SK-MEL-5 (cell line): ENCODE measurements at places on chromosomes 2 and 18. TPM values are rescaled to one million over a fixed set of nuclear protein-coding genes. Genes with fewer than 3 reads are reported as not detected.

The ASB3 gene
- total RNA-seq: 27.9 and 31.6 TPM in 2 replicates

DNA sequence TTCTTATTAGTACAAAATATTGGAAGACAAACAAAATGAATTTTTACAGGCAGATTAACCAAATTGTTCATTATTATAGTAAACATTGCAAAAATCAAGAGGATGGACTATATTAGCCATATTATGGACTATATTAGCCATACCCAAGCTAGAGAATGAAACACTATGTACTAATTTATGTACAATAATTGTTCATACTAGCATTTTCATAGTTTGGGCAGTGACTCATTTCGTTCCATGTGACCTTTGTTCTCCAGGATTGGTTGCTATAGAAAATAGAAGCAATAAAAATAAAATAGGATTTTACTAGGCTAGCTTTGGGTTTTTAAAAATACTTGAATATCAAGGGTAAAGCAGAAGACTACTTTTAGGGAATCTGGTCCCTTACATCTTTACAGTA, 176.8 kb downstream of the ZEB2 start:
- DNase-seq: no peak

- DNase-seq: no peak
These were observed 193.2 kb downstream of the INO80D start for GRCh38 chr2:205892665-205893259.

- DNase-seq: no peak
These were observed 274.9 kb upstream of the UBE2E3 start for GRCh38 chr2:180705551-180705950.

The KCNG3 gene
- 4.8 and 5.0 TPM in 2 replicates for total RNA-seq

DNA sequence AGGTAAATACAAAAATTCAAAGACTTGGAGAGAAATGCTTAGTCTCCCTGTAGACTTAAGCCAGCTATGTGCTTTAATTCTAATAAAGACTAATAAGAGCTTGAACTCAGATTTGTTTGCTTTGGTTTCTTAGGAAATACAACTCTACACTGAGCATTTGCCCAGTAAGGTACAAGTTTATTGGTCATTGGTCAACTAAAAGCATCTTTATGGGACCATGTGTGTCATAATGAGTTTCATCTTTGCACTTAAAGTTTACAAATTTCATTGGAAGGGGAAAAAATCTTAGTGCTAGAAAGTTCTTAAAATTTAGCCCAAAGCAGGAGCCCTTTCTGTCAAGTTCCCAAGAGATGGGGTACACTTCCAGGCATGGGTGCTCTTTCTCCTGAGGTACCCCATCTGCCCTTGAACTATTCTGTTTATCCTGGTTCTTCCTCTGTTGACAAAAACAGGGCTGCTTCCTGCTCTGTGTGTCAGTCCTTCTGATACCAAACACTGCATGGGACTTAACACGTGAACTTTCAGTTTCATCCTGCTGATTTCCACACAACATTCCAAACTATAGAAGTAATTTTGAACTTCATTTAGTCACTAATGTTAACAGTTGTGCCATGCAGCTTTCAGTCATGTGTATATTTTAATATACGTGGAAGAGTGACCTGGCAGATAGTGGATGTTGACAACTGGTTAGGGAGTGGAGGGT, 200.2 kb downstream of the TPGS2 start:
- DNase-seq: peak; percentile 7
